GM12864 (cell line): ENCODE measurements at places on chromosomes 3 and 15.

DNA sequence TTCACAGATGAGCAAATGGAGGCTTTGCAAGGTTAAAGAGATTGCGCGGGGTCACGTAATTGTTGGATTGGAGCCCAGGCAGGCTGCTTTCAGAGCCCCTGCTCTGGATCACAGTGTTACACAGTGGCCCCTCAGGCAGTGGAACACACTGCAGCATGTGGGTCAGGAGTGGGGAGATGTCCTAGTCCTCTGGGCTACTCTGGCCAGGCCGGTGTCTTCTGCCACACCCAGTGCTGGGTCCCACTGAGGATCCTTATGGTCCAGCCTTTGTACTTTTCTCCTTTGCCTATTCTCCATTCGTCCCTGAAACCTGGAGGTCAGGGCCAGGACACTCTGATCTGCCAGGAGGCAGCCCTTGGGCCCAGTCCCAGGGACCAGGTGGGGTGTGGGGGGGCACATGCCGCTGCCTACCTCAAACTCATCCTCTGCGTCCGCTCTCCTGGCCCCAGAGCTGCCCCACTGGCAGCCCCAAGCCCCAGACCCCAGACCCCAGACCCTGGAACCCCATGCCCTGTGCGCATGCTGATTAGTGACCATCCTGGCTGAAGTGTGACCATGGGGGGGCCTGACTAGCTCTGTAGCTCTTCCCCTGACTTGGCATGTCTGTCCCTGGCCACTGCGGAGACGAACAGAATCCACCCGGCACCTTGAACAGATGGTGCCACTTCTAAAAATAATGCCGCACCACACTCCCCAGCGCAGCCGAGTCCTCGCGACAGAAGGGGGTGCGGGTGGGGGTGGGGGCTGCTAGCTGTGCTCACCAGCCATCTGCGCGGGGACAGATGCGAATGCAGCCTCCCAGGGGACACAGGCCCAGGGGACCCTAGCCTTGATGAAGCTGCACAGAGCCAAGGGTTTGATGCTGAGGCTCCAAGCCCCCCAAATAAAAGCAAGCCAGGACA lies 41.6 kb downstream of the ATP2B2 start:
- DNase-seq = no peak

- DNase-seq = no peak
Measured at GRCh38 chr3:55167586-55168317, 239.9 kb upstream of the LRTM1 start.

- DNase-seq = no peak
Measured at GRCh38 chr15:68421798-68422402, 10.1 kb downstream of the ITGA11 start.

DNA sequence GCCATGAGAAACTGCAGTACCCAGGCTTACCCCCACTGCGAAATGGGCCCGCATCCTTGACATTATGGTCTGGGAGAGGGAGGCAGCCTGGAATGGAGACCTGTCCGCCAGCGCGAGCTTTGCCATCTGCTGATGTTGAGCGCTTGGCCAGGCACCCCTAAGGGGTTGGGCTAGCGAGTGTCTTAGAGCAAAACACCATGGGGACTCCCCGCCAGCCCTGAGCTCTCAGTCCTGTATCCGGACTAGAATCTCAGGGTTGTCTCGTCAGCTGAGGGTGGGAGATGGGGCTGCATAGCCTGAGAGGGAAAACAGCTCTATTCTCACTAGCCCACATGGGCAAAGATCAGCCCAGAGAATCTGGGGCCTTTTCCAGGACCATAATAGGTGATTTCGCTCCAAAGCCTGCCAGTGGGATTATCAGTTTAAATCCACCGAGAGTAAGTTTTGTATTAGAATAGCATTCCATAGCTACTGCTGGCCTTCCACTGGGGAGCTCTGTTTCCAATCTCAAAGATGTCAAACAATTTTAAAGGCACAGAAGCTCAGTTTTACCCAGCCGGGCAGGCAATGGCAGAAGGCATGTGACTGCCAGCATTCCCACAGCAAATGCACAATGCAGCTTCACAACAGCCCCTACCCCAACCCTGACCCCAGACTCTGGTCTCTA lies 167.5 kb upstream of the TPM1 start:
- no peak for DNase-seq

- DNase-seq = no peak
Measured at GRCh38 chr3:71927505-71928066, 142.6 kb upstream of the PROK2 start.
